Hippocampal formation (tissue), 2 donors: ENCODE measurements at places on chromosomes 6 and 20.

GRCh38 chr20:58664883-58665282 is 13.8 kb downstream of the STX16 start:
- DNase-seq: no peak

GRCh38 chr20:4330011-4330410 is 314.7 kb upstream of the RNF24 start:
- DNase-seq: no peak

- DNase-seq: no peak
Measured at GRCh38 chr6:70667256-70667710, 400 bp upstream of the SMAP1 start.

- DNase-seq: no peak
Measured at GRCh38 chr6:101633081-101633480, 239.6 kb downstream of the GRIK2 start.

DNA sequence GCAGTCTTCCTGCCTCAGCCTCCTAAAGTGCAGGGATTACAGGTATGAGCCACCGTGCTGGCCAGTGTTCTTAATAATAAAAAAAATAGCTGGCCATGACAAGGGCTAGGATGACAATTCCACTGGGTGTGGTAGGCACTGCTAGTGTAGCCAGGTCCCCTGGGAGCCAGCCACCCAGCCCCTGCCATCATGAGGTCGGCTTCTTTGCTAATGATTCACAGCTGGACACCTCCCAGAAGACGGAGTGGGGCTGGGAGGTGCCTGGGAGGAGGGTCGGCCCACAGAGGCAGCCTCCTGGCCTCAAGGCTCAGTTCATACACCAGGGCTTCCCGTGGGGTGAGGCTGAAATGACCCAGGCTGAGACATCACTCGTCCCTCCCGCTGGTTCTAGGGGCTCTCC is 230.4 kb downstream of the TAF4 start:
- no peak for DNase-seq

- DNase-seq: no peak
Measured at GRCh38 chr20:56631318-56631989, 2.3 kb downstream of the TFAP2C start.

- DNase-seq: no peak
Measured at GRCh38 chr6:114061741-114062140, 90.8 kb upstream of the HDAC2 start.

GRCh38 chr6:146103416-146104072 is 74.7 kb downstream of the GRM1 start:
- DNase-seq: no peak
